ENCODE measurements at places on chromosomes 7 and 10.

GRCh38 chr10:113520690-113521474, 32.0 kb upstream of the HABP2 start:
- DNase-seq: peak; percentile 17

DNA sequence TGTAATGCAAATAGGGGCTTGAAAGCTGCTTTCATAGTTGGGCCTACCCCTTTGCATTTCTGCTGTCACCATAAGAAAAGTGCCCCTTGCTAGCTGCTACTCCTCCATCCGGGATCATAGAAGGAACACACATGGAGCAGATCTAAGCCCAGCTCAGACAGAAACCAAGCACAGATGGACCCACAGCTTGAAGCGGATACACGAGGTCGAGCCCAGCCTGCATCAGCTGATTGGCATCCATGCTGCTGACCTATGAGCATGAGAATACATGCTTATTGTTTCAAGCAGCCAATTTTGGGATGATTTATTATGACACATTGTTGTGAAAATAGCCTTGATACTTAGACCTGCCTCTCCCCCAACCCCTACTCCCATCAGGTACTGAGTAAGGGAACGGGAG, 109.2 kb downstream of the ZNF467 start:
- no peak for DNase-seq

DNA sequence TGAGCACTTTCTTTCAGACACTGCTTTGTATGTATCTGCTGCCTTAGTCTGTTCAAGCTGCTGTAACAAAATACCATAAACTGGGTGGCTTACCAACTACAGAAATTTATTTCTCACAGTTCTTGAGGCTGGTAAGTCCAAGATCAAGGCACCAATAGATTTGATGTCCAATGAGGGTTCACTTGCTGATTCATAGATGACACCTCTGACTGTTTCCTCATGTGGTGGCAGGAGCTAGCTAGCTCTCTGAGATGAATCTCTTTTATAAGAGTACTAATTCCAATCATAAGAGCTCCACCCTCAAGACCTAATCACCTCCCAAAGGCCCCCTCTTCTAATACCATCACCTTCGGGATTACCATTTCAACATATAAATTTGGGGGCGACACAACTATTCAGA, 76.6 kb upstream of the ADO start:
- no peak for DNase-seq

GRCh38 chr10:8656261-8656660, 601.8 kb downstream of the GATA3 start:
- DNase-seq: no peak

- peak; percentile 74 for DNase-seq
Observed at GRCh38 chr10:104329735-104330134, 8.5 kb downstream of the ITPRIP start.

Data from GOT3 (cell line).